ENCODE measurements at places on chromosomes 13 and 19.

- DNase-seq: no peak
Observed at GRCh38 chr19:58466089-58466759, 656 bp upstream of the ZNF324 start.

GRCh38 chr13:75325711-75326110, 156.3 kb downstream of the TBC1D4 start:
- DNase-seq: no peak

GRCh38 chr19:17873786-17874757, 2.3 kb downstream of the SLC5A5 start:
- peak; percentile 63 for DNase-seq

DNA sequence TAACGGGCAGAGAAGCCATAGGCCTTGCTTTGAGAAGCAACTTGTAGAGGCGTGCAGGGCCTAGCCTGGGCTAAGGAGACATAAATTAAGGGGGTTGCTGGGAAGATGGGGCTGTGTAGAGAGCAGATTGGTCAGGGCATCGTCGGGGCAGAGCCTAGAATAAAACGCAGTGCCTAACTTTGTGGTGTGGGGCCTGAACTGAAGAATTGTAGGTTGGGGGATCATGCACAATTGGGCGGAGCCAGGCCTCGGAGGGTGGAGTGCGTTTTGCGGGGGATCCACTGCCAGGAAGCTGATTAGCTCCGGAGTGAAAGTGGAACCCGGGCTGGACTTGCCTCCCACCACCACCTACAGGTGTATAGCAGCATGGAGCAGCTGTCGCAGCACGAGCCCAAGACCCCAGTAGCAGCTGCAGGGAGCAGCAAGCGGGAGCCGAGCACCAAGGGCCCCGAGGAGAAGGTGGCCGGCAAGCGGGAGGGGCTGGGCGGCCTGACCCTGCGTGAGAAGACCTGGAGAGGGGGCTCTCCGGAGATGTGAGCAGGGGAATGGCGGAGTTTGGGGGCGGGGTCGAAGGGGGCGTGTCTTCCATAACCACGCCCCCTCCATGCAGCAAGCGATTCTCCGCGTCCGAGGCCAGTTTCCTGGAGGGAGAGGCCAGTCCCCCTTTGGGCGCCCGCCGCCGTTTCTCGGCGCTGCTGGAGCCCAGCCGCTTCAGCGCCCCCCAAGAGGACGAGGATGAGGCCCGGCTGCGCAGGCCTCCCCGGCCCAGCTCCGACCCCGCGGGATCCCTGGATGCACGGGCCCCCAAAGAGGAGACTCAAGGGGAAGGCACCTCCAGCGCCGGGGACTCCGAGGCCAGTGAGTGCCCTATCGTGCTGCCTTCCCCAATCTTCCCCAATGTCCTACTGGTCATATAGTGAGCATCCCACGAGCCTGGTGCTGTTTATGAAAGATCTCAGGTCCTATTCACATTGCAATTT, 13.8 kb downstream of the DNASE2 start:
- no peak for DNase-seq

GRCh38 chr19:35585848-35586247, at the start of gene PMIS2:
Gene PMIS2 (plus strand): TSS chr19:35586173. CDS start chr19:35586260, 87 bp downstream.
- peak; percentile 39 for DNase-seq

Data from SK-MEL-5 (cell line).